ENCODE measurements at places on chromosomes 5 and 9.

DNA sequence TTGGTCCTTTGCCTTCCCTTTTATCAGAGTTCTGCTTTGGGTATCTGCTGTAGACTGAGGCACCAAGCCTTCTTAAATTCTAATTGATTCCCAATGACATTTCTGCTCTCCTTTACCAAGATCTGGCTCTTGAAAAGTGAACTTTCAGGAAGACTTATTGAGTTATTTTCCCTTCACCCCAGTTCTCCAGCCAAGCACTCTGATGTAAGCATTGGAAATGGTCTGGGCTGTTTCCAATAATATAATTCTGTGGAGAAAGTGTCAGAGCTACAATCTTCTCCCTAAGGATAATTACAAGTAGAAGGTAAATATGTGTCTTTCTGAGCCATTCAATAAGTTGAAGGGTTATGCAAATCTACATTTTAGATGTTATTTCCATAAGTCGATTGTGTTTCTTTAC, 30.8 kb downstream of the BTF3 start:
- no peak for DNase-seq

DNA sequence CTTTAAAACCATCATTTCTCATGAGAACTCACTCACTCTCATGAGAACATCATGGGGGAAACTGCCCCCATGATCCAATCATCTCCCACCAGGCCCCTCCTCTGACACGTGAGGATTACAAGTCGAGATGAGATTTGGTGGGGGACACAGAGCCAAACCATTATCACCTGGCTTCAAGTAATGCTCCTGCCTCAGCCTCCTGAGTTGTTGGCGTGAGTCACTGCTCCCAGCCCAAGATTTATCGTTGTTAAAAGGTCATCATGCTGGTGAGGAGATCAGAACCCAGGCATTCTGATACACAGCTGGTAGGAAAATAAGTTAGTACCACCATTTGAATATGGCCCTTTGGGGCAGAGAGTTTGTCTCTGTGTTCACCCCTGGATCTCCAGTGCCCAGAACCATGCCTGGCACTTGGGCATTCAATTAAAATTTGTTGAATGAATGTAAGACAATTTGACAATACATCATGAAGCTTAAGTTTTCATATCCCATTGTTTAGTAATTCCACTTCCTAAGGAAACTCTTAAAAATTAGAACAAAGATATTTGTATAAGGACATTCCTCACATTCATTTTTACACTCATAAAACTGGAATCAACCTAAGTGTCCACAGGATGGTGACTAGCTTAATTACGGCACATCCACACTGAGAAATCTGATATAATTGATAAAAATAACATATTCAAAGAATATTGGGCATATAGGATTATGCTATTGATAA, 58.0 kb upstream of the COL15A1 start:
- no peak for DNase-seq

GRCh38 chr5:174459832-174460448, 264.4 kb upstream of the MSX2 start:
- no peak for DNase-seq

DNA sequence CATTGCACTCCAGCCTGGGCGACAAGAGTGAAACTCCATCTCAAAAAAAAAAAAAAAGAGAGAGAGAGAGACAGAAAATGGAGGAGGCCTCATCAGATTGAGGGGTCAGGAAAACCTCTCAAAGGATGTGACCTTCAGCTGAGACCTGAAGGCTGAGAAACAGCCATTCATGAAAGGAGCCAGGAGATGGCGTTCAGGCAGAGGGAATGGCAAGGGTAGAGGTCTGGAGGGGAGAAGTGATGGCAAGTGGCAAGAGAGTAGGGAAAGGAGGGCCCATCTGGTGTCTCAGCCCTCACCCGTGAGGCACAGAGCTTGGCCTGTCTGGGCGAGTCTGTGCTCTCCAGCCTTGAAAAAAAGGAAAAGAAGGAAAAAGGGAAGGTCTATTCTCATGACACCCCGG, 17.0 kb downstream of the CAMK2A start:
- DNase-seq, result peak; percentile 67

GRCh38 chr9:127954831-127955293, 17.2 kb upstream of the DPM2 start:
- DNase-seq, result no peak

DNA sequence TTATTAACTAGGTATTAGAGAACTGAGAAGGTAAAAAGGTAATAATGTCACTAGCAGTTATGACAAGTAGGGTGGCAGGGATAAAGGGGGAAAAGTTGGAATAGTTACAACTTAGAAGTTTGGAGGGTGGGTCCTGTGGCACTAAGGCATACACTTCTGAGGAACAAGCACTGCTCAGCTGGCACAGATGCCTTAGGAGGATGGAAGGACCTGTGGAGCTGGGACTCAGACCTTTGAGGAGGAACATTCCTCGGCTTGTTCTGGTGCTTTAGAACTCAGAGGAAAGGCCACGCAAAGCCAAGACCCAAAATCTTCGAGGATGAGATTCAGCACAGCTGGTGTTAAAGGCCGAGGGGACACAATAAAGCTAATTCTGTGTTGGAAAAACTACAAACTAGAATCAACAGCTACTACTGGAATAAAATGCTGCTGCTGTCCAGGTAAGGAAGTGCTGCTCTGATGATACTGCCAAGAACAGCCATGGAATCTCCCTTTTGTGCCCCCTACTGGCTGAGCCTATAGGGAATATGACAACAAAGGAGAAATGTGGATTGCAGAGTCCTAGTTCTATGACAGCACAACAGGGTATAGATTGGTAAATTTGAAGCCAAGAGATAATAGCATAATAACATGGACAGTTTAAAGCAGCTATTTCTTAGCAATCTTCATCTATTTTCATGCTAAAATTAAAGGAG, 126.7 kb downstream of the SLC25A46 start:
- no peak for DNase-seq

DNA sequence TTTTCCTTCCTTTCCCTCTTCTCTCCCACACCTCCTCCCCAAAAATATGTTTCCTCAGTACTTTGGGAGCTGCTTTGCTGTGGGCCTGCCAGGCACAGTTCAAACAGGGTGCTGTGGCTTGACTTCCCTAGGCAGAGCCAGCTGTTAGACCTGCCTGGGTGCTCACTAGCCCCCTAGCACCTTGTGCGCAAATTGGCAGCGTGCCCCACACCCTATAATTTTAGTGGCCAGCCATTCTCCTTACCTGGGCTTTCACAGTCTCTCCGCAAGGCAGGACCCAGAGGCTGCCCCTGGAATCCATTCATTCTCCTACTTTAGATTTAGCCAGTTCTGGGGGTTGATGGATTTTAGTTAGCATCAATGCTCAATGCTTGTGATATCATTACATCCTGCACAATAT, 72.3 kb downstream of the ANGPTL2 start:
- no peak for DNase-seq

GRCh38 chr5:103410172-103410571, 151.6 kb downstream of the MACIR start:
- no peak for DNase-seq

DNA sequence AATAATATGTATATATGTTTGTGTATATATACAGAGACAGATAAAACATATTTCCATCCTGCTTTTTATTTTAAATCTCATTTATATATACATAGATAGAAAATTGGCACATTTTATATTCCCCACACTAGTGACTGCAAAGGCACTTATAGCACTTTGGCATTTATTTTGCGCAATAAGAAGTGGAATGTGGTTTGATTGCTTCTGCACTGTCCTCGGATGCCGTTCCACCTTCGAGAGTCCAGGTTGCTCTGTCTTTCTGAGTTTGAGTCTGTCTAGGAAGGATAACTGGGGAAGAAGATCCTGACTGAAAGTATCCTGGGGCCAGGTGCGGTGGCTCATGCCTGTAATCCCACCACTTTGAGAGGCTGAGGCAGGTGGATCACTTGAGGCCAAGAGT, 66.5 kb upstream of the ENTREP1 start:
- DNase-seq, result no peak

- DNase-seq, result no peak
Observed at GRCh38 chr5:130724658-130725057, 440.4 kb downstream of the HINT1 start.

DNA sequence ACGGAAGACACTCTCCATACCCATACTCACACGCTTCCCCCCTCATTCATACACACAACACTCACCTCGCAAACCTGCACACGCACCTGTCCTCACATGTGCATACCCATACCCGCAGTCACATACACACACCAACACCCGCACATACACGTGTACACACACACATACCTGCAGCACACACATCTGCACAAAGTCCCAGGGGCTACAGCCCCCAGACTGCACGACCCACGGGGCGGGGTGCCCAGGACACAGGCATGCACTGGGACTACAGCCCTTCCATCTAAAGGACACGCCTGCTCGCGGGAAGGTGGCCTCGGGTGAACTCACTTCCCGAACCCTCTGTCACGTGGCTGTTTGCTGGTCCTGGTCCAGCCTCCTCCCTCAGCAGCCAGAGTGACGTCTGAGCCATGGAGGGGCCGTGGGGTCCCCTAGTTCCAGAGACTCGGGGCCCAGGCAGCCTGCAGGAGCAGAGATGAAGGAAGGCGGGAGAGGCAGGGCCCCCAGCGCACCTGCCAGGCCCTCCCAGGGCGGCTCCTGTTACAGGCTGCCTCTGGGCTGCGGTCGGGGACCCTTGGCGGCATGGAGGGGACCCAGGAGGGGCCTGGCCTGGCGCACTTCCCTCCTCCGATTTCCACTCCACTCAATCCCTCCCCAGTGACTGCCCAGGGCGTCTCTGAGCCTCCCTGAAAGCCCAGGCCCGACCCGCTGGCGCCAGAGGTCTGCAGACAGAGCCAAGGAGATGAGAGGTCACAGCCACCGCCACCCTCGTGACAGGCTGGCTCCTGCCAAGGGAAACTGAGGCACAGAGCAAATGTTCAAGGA, 8.1 kb downstream of the SLC12A7 start:
- no peak for DNase-seq

- DNase-seq, result no peak
Observed at GRCh38 chr5:37735649-37736347, 104.0 kb downstream of the GDNF start.

Measured in retina (tissue), 1 donor.